ENCODE measurements at places on chromosomes 3 and 15.

DNA sequence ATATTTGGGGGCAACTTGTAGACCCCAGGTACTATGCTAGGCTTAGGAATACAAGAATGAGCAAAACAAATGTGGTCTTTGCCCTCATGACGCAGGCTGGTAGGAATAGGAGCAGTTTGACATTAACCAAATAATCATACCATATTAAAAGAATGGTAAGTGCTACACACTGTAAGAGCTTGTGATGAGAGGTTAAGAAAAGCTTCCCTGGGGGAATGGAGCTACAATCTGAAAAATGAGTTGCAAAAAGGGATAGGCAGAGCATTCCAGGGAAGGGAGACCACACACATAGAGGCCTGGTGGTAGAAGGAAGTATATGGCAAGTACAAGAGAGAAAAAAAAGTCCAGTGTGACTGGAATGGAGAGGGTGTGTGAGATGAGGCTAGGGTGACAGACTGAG lies 37.3 kb downstream of the TMOD3 start:
- no peak for DNase-seq

DNA sequence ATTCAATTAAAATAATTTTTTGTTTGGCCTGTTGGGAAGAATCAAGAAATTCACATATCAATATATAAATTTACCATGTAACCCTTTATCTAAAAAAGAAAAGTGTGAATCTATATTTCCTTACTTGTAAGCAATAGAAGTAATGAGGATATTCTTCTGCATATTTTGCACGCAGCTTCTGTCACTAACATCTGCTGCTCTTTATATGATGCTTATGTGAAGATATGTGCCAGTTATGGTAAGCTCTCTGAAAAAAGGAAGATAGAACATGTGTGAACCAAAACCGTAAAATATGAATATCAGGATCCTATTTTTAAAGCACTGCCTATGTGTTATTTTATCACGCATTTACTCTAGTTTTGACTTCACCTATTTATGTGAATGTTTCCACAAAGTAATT lies 96.4 kb upstream of the ATP11B start:
- no peak for DNase-seq

GRCh38 chr3:23662079-23662617 lies 143.6 kb upstream of the UBE2E1 start:
- DNase-seq: no peak

DNA sequence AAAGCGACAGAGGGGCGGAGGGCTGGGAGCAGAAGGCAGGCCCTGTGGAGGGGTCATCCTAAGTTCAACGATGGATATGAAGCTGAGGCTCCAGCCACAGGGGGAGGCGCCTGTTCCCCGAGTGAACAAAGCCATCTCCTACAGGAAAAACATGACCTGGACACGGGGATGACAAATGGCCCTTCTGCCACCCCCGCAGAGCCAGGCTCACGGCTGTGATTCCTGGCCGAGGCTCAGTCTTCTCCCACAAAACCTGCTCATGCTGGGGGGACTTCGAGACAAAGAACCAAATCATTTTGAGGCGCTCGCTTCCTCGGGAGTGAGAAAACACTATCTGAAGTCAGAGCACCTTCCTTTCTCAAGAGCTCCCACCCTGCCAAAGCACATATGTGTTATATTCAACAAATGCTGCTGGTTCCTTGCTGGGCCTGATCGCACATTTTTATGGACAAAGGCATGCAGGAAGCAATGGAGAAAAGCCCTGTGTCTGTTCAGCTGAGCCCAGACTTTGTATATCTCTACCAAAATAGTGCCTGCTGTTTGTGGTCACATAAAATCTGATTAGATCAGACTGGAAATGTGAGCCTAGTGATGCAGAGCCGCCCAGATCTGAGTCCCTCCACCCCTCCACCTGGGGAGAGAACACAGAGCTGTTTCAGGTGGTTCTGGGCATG lies 5.6 kb downstream of the RBP1 start:
- DNase-seq: no peak

DNA sequence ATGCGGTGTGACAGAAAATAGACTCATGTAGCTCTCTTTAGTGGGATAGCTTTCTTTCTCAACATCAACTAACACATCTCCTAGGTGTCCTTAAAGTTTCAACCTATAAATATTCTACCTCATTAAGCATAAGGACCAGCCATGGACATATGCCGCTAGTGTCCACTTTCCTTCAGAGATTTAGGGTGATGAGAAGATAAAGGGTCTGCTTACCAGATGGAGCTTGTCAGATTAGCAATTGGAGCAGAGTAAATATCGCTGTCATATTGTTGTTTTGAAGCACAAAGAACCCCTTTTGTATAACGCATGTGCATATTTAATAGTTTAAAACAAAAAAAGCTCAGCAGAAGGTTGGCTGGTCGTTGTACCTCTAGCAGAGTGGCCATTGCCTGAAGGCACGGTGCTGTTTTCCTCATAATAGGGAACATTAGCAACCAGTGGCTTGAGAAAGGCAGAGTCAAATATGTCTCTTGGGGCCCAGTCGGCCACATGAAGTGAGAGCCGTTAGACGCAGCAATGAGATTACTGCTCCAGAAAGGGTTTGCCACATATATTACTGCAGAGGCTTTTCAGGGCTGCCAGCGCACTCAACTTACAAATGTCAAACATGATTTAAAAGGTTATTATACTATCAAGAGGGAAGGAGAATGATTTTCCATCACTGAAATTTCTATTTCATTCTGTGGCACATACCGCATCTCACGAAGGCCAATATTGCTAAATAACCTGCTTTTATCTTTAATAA lies 264.2 kb downstream of the ROBO2 start:
- no peak for DNase-seq

DNA sequence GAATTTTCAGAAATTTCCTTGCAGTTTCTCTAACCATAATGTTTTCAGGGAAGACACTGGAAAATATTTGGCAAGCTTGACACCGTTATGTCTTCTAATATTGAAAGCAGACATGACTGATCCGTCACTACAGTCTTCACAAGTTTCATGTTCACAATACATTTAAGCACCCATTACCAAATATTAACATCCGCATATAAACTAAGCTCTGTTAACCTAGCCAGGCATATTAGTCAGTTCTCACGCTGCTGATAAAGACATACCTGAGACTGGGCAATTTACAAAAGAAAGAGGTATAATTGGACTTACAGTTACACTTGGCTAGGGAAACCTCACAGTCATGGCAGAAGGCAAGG lies 162.7 kb upstream of the LYSMD4 start:
- no peak for DNase-seq

GRCh38 chr3:189512039-189512438 lies 119.2 kb upstream of the TP63 start:
- DNase-seq: peak; percentile 16

DNA sequence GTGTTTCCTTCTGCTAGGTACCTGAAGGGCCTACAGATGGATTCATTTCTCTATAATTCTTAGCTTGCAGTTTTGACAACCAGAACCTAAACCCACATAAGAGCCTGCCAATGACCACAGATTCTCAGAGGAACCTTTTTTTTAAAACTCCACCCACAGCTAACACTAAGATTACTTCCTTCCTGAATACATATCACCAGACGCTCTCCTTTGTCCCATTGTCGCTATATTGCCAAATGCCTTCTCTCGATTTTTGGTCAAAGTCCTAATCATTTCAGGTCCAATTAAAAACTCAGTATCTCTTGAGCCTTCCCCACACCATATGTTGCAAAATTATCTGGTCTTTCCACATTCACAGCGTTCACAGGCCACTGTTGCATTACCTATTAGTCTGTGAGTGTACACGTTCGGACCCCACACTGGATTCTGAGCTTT lies 12.4 kb downstream of the ZNF710 start:
- DNase-seq: peak; percentile 61

GRCh38 chr3:74390121-74390877 lies 224.2 kb downstream of the CNTN3 start:
- no peak for DNase-seq

DNA sequence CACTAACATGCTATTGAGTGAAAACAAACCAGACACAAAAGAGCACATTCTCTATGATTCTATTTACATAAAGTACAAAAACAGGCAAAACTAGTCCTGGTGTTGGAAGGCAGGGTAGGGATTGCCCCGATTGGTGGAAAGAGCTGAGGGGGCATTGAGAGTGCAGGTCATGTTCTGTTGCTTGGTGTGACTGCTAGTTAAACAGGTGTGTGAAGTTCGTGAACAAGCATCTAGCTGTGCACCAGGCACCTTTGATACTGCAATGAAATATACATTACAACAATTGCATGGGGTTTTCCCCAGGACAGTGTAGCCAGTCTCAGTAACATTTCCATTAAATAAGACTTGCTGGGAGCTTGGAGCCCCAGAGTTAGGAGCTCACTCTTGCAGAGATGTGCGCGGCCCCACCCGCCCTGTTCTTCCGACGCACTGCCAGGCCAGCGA lies 26.3 kb upstream of the THRB start:
- DNase-seq: no peak

DNA sequence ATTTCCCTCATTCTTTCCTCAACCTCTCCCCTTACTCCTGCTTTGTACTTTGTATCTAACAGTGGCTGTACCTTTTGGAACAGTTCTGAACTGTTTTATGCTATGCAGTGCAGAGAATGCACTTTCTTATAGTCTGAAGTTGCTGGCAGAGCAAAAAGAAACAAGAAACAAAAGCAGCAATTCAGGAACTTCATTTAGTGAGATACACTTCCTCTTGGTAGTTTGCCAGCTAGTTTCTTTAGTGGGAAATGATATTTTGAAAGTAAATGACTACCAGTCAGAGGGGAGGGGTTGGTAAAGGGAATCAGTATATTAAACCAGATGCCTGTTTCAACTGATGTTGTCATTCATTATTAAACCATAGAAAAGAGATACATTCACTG lies 55.0 kb upstream of the CHD2 start:
- peak; percentile 83 for DNase-seq

DNA sequence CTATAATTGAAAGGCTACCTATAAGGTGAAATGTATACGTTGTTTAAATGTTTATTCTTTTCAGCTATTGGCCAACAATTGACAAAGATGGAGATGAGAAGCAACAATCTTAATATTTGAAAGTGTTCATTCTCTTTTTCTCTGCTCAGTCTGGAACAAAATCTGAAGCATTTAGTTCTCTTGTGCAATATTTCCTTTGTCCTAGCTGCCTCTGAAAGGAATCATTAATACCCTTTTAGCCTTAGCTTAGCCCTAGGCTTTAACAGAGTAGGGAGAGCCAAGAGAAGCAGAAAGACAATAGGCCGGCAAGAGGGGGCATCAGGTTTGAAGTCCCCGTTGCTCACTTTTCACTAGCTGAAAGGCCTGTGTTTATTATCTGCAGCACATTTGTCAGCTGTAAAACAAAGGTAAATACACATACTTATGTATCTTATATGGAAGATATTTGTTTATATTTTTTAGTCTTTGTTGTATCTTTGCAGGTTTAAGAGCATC lies 422.5 kb upstream of the SEMA6D start:
- no peak for DNase-seq

GRCh38 chr15:100835636-100836035 lies 44.0 kb upstream of the ALDH1A3 start:
- no peak for DNase-seq

DNA sequence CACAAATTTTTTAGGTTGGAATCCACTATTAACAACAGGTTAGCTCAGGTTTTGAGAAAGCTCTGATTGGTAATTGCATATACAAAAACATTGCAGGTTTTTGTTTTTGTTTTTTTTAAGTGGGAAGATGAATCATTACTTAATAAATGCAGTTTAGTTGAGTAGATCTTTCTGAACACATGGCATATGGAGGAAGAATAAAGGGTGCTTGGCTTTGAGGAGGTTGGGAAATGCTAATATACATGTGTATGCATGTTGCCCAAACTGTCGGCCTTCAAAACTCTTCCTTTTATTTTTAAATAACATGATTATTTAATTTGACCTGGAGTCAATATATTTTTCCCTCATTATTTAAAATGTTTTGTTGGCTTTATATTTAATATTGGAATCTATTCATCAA lies 32.8 kb downstream of the ZBTB38 start:
- DNase-seq: no peak

GRCh38 chr15:40066589-40066988 lies 27.6 kb upstream of the SRP14 start:
- no peak for DNase-seq

DNA sequence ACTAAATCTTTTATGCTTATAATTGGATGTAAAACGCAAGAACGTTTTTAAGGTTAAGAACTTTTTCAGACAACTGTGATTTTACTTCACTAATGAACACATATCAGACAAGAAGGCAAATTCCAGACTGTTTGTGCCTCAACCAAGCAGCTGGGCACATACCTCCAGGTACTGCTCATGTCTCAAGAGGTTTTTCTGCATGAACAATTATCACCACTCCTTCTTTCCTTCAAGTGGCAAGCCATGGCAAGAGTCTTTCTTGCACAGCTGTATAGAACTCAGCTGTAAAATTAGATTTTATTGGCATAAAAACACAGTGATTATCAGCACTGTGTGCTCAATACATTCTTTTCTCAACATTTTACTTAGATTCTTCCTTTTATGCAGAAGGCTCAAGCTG lies 64.3 kb downstream of the FNDC3B start:
- DNase-seq: no peak

DNA sequence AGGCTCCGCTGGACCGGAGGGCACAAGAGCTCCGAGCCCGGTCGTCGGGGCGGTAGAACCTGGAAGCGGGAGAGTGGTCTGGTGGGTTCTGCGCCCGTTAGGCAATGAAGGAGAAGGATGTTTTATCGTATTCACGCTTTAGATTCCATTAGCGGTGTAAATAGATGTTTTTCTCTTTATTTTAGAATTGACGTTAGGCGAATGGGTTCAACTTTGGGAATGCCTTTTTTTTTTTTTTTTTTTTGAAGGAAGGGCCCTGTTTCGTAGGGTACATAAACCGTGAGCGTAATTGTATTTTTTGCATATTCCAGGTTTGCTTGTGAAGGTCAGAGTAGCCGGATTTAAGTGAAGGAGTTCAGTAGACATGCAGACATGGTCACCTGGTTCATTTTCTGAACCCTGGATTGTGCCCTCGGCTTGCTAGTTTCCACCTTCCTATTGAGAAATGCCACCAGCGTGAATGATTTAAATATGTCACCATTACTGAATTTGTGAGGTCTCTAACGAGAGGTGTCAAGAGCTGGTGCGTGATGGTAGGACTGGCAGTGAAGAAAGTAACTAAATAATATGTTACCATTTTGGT lies 808 bp downstream of the RBM6 start:
- peak; percentile 26 for DNase-seq

- no peak for DNase-seq
Observed at GRCh38 chr15:101642361-101642760, 9.8 kb downstream of the TM2D3 start.

DNA sequence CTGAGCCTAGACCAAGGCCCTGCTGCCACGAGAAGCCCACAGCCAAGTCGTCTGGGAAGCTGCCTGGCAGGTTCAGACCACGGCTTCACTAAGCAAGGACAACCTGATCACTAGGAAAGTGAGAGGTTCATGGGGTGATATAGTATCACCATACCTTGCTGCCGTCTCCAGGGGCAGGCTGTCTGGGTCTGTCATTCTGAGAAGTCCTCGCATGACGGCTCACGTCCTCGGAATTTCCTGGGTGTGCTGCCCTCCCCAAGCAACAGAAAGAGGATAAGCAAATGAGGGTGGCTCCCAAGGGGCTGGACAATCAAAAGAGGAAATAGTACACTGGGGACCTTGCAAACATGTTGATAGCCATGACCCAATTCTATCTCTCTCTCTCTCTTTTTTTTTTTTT lies 207.4 kb upstream of the IGF1R start:
- DNase-seq: peak; percentile 14

Measured in B cell (primary cell).